Endodermal cell (in vitro differentiated cells): ENCODE measurements at places on chromosomes 2 and 18. TPM values are rescaled to one million over a fixed set of nuclear protein-coding genes. Genes with fewer than 3 reads are reported as not detected.
A peak's percentile ranks its signal among the peaks of the same experiment; 100 is the strongest.

DNA sequence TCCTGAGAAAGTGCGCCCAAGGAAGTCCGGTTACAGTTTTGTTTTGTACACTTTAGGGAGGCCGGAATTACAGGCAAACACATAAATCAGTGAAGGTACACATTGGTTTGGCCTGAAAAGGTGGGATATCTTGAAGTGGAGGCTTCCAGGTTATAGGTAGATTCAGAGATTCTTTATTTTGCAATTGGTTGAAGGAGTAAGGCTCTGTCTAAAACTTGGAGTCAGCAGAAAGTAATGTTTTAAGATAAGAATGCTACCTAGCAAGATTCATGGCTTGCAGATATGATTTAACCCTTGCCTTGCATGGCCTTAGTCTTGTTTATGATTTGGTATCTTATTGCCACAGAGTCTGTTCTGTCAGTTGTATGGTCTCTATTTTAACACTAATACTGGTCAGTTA, 165.9 kb upstream of the NDUFV2 start:
- no peak overlapping the region for H3K27ac ChIP-seq
- DNase-seq, result no peak
- no peak overlapping the region for H3K4me3 ChIP-seq
- H3K36me3 ChIP-seq, result no peaks in the 10 kb centered on the region

GRCh38 chr18:63970809-63971205, 926 bp downstream of the SERPINB8 start:
- H3K27me3 ChIP-seq, result peaks cover 22% of the 10 kb centered on the region

DNA sequence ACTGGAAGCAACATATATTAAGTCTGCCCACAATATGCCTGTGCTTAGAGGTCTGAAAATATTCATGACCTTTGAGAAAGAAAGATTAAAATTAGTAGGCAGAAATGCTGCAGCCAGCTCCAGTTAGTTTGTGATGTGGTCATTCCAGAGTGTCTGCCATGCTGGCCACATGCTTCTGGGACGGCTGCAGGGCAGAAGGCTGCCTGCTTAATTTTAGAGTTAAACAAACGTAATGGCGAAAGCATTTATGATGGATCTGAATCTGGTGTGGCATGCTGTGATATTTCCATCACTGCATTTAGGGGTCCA, 95.4 kb downstream of the FHOD3 start:
- H3K4me1 ChIP-seq, result no peaks in the 10 kb centered on the region
- no peak for DNase-seq
- H3K4me3 ChIP-seq, result no peak overlapping the region
- H3K27me3 ChIP-seq, result no peaks in the 10 kb centered on the region

GRCh38 chr2:81043681-81044080, 739.1 kb upstream of the LRRTM1 start:
- peaks cover 28% of the 10 kb centered on the region for H3K27me3 ChIP-seq
- no peak overlapping the region for H3K27ac ChIP-seq
- H3K4me1 ChIP-seq, result peaks cover 19% of the 10 kb centered on the region

- no peaks in the 10 kb centered on the region for H3K36me3 ChIP-seq
- no peak for DNase-seq
- H3K4me3 ChIP-seq, result no peak overlapping the region
- no peaks in the 10 kb centered on the region for H3K27me3 ChIP-seq
Measured at GRCh38 chr2:160574468-160575140, 81.0 kb upstream of the RBMS1 start.

DNA sequence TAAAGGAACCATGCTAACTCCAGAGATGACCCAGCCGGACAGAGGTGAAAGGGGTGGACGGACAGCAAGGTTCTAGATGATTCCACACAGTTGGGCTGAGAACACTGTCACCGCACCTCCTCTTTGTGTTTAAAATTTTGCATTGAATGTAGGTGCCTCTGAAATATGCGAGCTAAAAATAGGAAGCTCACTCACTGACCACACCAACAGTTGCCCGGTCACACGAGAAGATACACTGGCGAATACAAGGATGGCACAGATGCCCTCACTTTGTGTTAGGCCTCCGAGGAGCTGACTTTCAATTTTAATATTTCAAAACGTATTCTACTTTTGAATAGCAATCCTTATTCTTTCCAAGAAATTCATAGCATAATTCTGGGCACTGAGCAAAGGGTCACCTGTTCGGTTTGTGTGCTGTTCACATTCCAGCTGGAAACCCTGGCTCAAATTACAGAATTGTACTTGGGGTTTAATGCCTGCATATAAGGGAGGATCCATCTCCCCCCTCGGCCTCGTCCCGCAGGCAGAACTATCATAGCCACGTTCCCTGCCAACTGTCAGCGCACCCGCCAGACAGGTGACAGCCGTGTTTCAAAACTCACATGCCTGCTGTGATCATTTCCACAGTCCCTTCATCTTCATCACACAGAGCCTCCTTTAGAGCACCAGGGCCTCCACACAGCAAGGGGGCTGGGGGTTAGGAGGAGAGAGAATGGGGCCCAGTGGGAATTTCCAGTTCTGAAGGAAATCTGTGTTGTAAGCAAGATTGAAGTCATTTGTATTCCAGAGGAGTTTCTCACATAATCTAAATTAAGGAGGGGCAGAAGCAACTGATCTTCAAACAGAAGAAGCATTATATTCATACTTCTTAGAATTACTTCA, 48.2 kb downstream of the ADI1 start:
- no peaks in the 10 kb centered on the region for H3K4me1 ChIP-seq
- no peaks in the 10 kb centered on the region for H3K27me3 ChIP-seq
- peaks cover 23% of the 10 kb centered on the region for H3K36me3 ChIP-seq
- no peak overlapping the region for H3K4me3 ChIP-seq
- no peak for DNase-seq

GRCh38 chr2:34656632-34657031, 1057.5 kb upstream of the FAM98A start:
- DNase-seq, result no peak
- H3K27me3 ChIP-seq, result no peaks in the 10 kb centered on the region
- no peak overlapping the region for H3K4me3 ChIP-seq

DNA sequence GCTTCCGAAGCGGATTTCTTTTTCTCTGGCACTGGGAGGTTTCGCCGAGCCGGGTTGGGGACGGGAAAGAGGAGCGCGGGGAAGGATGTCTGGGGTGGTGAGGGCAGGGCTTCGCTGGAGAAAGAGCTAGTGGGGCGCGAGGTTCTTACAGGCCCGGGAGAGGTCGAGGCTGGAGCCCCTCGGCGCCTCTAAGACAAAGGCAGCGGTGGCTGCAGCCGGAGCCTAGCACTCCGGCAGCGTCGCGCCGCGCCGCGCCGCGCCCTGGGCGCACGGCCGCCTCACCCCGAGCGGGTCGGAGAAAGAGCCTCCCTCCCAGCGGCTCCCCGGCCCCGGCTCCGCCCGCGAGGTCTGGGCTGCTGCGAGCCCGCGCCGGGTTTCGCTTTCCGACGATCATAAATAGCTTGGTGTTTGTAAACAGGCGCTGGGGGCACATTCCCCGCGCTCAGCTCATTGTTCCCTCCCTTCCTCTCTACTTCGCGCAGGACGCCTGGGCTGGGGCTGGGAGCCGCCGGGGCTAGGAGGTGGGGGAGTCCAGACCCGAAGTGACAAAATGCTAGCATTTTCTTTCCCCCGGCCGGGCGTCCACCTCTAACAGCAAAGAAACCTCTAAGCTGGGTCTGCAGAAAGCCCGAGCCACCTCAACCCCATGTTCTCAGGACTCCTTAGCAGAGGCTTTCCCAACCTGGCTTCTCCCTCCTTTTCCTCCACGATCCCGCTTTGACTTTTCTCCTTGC, 813 bp upstream of the MEIS1 start:
- H3K36me3 ChIP-seq, result no peaks in the 10 kb centered on the region
- H3K27me3 ChIP-seq, result peaks cover 39% of the 10 kb centered on the region
- H3K27ac ChIP-seq, result peak overlapping the region; percentile 89
- peak; percentile 86 for DNase-seq

GRCh38 chr2:25885933-25886332, 7.6 kb upstream of the ASXL2 start:
- H3K4me3 ChIP-seq, result no peak overlapping the region
- no peak overlapping the region for H3K27ac ChIP-seq
- peaks cover 4% of the 10 kb centered on the region for H3K27me3 ChIP-seq
- H3K4me1 ChIP-seq, result no peaks in the 10 kb centered on the region
- H3K36me3 ChIP-seq, result no peaks in the 10 kb centered on the region

GRCh38 chr2:8198766-8199382, 483.0 kb upstream of the ID2 start:
- no peaks in the 10 kb centered on the region for H3K4me1 ChIP-seq
- DNase-seq, result no peak
- H3K27me3 ChIP-seq, result no peaks in the 10 kb centered on the region
- no peaks in the 10 kb centered on the region for H3K36me3 ChIP-seq
- H3K27ac ChIP-seq, result no peak overlapping the region

DNA sequence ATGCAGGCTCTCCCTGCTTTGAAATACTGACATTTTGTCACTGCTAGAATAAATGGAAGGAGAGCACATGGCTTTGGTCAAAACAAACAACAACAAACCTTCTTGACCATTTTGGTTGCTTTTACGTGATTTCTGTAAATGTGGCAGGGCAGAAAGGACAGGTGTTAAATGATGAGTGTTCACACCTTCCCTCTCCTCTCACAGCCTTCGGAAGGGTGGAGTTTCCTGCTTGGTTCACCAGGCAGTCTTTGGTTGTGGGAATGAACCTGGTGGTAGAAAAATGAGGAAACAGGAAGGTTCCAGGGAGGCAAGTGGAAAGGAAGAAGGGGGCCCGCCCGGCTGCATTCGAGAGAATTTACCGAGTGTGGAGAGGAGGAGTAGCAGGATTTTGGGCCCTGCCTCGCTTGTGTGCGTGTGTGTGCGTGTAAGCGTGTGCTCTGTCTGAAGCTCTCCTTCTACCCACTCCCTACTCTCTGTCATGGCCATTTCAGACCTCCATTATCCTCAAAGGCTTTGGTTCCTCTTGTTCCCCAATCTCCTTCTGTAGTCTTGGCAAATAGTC, 23.7 kb upstream of the SPP2 start:
- no peak overlapping the region for H3K4me3 ChIP-seq
- no peak overlapping the region for H3K27ac ChIP-seq

Gene C2orf66
- total RNA-seq, result 0.20 TPM in 1 of 3 replicates, not detected in the others

Gene ZC3H8
- 6.5 to 11.5 TPM (median 8.3 TPM) in 3 replicates for total RNA-seq

Gene SCYGR6
- not detected in 3 replicates for total RNA-seq

Gene ST3GAL5
- total RNA-seq, result 21.4 and 27.4 TPM in 2 replicates

Gene TNS1
- 3.3 and 3.5 TPM in 2 replicates for total RNA-seq

Gene GALNT1
- total RNA-seq, result 77.0 to 82.5 TPM (median 80.8 TPM) in 3 replicates

Gene TBR1
- total RNA-seq, result 1.2 to 5.7 TPM (median 2.0 TPM) in 3 replicates

Gene HRH4
- total RNA-seq, result 0.20 to 0.52 TPM (median 0.23 TPM) in 3 replicates

Gene NPHP1
- total RNA-seq, result 7.5 and 8.4 TPM in 2 replicates

Gene FAP
- not detected in 2 replicates for total RNA-seq

Gene COLEC11
- 1.0 and 1.5 TPM in 2 replicates for total RNA-seq

Gene ACMSD
- total RNA-seq, result not detected in 2 replicates

Gene SKOR2
- total RNA-seq, result 0.18 TPM in 1 of 2 replicates, not detected in the other
